ENCODE measurements at places on chromosomes 11 and 22.

DNA sequence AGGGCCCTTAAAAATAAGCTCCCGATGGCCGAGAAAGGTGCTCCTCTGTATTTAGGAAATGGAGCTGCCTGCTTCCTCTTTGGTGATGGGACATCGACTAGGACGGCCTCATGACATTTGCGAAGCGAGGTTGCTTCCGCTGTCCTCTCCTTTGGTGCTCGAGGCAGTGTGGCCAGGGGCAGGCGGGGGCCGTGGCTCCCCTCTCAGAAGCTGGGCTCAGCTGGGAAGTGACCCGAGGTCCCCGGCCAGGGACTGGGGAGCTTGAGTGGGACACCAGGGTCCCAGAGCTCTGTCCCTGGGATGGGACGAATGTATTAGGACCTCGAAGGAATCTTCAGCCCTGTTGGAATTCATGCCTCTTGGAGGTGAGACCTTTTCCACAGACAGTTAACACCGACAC, 151.1 kb downstream of the CTTN start:
- DNase-seq = no peak

GRCh38 chr11:64745189-64745520, 1.2 kb upstream of the RASGRP2 start:
- no peak for DNase-seq

GRCh38 chr22:32574411-32574810, 99.8 kb downstream of the FBXO7 start:
- DNase-seq = no peak

DNA sequence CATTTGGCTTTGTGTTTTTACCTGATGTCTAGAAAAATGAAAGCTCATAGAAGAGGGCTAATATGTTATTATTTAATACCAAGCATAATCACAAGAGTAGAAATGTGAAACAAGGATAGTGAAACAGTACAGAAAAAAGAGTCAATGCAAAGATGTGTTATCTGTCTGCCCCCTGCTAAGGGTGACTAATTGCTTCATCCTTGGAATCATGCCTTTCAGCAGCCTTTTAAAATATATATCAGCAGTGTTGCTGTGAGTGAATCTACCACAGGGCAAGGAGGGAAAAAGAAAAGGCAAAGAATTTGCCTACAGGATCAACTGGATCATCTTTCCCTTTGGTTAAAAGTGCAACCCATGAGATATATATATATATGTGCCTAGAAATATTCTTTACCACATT, 867.2 kb upstream of the RAG2 start:
- DNase-seq = peak; percentile 61

GRCh38 chr11:30322191-30322590, 713 bp upstream of the ARL14EP start:
- DNase-seq = no peak

GRCh38 chr11:75028321-75028720, 39.6 kb downstream of the NEU3 start:
- no peak for DNase-seq

- no peak for DNase-seq
These were observed 54.0 kb downstream of the NELL1 start for GRCh38 chr11:20723366-20723765.

- no peak for DNase-seq
These were observed 12.7 kb upstream of the CHORDC1 start for GRCh38 chr11:90235526-90235925.

GRCh38 chr11:1776944-1777715, 13.4 kb upstream of the CTSD start:
- DNase-seq = no peak

DNA sequence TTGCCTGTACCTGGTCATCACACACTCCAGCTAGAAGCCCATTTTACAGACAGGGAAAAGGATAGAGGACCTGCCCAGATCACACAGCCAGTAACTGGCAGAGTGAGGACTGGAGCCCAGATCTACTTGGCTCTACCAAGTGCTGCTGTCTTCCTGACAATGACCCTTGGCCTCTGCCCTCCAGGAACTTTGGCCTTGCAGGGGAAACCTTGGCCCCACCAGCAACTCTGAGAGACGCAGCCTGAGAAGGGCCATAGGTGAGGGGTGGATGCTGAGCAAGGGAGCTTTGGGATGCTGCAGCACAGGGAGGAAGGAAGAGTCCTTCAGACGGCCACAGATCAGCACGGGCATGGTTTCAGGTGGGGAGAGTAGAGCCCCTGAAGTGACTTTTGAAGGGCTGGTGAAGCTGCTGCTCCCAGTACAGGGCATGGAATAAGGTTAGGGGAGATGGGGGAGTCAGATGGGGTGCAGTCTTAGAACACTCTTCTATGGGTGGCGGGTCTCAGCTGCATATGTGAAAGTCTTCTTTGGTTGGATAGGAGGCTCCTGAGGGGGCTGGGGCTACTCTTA, 2.0 kb upstream of the CAPN5 start:
- DNase-seq = no peak

DNA sequence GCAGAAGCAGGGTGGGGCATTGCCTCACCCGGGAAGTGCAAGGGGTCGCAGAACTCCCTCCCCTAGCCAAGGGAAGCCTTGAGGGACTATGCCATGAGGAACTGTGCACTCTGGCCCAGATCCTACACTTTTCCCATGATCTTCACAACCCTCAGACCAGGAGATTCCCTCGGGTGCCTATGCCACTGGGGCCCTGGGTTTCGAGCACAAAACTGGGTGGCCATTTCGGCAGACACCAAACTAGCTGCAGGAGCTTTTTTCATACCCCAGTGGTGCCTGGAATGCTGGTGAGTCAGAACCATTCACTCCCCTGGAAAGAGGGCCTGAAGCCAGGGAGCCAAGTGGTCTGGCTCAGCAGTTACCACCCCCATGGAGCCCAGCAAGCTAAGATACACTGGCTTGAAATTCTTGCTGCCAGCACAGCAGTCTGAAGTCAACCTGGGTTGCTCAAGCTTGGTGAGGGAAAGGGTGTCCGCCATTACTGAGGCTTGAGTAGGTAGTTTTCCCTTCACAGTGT, 573.7 kb upstream of the ANO3 start:
- DNase-seq = peak; percentile 35

GRCh38 chr11:12287009-12287373, 90.4 kb upstream of the PARVA start:
- peak; percentile 97 for DNase-seq

- DNase-seq = peak; percentile 93
These were observed 14.9 kb upstream of the SLC29A2 start for GRCh38 chr11:66386171-66387069.

DNA sequence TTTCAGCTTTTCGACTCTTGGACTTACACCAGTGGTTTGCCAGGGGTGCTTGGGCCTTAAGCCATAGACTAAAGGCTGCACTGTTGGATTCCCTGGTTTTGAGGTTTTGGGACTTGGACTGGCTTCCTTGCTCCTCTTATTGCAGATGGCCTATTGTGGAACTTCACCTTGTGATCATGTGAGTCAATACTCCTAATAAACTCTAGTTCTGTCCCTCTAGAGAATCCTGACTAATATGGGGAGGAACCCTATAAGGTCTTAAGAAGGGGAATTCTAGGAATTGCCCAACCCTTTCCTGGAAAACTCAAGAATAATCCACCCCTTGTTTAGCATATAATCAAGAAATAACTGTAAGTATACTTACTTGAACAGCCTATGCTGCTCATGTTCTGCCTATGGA, 491.8 kb downstream of the TMEM135 start:
- no peak for DNase-seq

DNA sequence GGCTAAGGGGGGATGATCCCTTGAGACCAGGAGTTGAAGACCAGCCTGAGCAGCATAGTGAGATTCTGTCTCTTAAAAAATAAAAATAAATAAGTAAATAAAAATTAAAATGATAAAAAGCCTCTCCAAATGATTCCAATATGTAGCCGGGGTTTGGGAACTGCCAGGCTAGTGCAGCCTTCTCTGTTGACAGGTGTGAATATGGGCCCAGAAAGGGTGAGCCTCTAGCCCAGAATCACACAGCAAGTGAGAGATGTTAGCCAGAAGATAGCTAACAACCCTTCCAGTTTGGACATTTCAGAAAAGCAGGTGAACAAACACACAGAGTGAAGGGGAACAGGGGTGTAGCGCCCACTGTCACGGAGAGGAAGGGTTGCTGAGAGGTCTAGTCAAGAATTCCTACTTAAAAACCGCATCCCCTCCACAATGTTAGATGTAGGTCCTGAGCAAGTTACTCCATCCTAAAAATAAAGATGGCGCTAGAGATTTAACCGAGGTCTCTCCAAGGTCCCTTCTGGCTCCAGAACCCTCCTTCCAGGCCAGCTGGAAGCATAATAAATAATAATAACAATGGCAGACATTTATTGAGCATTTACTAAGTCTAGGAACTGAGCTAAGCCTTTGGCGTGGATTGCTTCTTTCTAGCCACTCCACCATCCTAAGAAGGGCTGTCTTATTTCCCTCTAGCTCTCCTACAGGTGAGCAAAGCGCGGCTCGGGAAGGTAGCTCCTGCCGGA, 51.6 kb downstream of the CYTH4 start:
- DNase-seq = no peak

GRCh38 chr11:75403983-75404658, 4.8 kb downstream of the RPS3 start:
- DNase-seq = no peak

GRCh38 chr11:1081601-1082311, 7.1 kb downstream of the MUC2 start:
- DNase-seq = no peak

DNA sequence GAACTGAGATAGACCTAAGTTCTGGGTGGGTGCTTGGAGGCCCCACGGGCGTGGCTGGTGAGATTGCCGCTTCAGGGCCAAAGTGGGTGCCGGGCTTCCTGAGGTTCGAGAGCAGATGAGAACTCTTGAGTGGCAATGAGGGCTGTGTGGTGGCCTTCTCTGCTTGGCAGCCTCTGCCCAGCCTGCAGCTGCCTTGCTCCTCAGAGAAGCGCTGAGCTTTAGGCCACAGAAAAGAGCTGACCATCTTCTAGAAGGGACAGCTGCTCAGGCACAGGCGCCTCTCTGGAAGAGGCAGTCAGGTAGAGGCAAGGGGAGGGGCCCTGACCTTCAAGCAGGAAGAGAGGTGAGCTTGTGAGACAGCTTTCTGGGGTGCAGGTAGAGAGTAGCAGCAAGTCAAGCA, 72.8 kb downstream of the MED15 start:
- no peak for DNase-seq

DNA sequence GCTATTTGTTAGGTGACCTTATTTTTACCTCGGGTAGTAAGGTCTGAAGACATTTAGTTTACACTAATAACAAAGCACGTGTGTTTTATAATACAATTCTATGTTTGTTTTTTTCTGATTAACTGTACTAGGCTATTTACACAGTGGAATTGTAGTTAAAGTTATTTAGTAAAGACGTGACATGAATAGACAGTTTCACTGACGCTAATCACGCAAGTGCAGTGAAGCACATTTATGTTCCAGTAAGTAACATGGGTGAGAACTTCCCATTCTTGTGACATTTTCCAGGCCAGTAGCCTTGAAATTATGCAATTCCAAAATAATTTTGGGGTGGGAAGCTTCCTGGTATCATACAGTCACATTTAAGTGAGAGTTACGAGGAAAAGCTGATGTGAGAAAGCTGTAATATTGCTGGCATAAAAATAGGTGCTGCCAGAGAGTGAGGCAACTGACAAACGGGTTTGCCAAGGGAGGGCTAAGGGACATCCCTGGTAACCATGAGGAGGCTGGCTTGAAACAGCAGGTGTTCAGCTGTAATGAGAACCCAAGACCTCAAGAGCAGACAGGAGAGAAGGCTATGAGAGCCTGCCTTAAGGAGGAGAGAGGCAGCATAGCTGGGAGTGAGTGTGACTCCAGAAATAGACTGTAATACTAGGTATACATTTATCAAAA, 378.8 kb downstream of the DCDC1 start:
- no peak for DNase-seq

DNA sequence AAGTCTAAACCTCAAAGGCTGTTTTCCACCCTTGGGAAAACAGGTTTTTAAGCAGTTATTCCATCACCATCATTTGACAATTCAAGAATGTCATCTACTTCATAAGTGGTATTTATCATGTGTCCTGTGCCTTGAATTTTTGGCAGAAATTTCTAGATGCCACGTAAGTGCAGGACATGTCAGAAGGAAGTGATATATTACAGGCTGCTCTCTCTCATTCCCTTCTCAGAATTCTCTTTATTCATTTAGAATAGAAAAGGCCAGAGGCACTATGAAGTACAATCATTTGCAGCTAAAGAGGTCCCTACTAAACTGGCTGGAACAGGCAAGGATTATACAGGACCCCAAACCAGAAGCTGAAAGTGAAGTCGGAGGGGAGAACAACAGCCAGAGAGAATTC, 11.9 kb downstream of the RBFOX2 start:
- no peak for DNase-seq

DNA sequence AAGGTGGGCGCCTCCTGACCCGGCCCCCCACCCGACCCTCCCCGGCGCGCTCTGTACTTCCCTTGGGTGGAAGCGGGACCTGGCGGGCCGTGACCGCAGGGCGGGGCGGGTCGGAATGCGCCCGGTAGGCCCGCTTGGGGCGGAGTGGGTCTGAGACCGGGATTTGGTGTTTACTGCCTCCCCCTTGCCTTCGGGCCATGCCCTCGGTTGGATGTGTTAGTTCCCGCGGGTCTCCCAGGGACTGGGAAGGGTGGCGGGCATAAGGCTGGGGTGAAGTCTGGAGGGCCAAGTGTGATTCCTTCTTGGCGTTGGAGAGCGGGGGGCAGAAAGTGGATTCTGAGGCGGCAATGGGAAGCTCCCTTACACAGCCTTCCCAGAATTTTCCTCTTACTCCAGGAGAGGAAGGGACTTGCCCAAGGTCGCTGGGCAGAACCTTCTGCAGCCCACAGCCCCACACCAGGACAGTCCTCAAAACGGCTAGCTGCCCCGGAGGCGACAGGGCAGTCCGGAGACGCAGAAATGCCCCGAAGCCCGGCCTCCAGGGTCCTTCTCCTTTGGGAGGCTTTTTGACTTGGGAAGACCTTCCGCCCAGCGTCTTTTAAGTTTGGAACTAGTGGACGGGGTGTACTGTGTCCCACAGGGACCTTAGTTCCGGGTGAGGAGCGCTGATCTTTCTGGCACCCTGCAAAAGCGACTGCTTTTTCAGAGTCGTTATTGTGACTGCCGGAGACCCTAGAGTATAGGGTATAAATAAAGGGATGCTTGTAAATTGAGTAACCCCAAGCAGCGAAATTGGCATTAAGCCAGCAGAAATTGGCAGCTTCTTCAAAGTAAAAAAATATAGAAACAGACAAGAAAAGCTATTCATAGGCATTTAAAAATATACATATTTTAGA, 647 bp downstream of the SWAP70 start:
- peak; percentile 72 for DNase-seq

- peak; percentile 84 for DNase-seq
These were observed 29.6 kb downstream of the EHF start for GRCh38 chr11:34650528-34650927.

DNA sequence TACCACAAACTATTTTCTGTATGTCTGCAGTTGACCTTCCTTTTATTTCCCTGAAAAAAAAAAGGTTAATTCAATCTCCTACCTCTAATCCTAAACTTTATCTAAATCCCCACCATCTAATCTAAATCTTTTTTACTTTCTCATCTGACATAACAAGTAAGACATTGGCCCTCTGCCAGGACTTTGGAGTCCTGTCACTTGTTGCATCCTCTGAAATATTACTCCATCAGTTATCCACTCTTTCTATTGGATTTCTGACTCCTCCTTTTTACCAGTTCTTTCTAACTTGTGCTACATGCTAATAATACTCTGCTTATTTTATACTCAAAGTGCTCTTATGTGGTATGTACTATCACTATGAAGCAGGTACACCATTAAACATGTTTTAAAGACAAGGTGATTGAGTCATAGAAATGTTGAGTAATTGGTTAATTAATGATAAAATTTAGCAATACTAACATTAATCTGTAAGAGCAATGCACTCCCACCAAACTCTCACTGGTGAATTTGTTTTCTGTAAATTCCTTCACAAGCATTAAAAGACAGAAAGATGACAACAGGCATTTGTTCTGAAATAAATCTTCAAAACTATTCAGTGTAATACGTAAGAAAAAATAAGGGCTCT, 914.2 kb upstream of the RAG2 start:
- peak; percentile 43 for DNase-seq
